ENCODE measurements at places on chromosomes 16 and 17. TPM values are rescaled to one million over a fixed set of nuclear protein-coding genes. Genes with fewer than 3 reads are reported as not detected.

DNA sequence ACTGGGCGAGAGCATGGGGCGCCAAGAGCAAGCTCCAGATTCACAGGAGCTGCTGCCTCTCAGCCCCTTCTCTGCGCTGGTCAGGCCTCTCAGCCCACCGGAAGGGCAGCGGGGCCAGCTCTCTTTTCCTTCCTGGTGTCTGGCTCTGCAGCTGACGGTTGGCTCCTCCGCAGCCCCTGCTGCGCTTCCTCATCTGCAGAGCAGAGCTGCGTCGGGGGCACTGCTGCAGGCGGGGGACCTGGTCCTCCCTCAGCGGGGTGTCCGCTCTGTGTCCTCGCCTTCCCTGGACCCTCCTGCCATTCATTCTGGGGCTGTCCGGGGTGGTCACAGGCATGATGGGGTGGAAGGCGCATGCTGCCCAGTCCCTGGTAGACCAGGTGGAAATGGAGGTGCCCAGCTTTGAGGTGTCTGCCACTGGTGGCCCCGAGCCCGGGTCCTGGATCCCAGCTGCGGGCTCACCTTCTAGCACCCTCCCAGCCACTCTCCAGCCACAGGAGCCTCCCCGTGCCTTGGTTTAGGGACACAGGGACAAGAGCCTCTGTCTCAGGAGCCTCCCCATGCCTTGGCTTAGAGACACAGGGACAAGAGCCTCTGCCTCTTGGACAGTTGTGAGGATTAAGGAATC lies 84.8 kb downstream of the IRF8 start:
- no peak for DNase-seq

DNA sequence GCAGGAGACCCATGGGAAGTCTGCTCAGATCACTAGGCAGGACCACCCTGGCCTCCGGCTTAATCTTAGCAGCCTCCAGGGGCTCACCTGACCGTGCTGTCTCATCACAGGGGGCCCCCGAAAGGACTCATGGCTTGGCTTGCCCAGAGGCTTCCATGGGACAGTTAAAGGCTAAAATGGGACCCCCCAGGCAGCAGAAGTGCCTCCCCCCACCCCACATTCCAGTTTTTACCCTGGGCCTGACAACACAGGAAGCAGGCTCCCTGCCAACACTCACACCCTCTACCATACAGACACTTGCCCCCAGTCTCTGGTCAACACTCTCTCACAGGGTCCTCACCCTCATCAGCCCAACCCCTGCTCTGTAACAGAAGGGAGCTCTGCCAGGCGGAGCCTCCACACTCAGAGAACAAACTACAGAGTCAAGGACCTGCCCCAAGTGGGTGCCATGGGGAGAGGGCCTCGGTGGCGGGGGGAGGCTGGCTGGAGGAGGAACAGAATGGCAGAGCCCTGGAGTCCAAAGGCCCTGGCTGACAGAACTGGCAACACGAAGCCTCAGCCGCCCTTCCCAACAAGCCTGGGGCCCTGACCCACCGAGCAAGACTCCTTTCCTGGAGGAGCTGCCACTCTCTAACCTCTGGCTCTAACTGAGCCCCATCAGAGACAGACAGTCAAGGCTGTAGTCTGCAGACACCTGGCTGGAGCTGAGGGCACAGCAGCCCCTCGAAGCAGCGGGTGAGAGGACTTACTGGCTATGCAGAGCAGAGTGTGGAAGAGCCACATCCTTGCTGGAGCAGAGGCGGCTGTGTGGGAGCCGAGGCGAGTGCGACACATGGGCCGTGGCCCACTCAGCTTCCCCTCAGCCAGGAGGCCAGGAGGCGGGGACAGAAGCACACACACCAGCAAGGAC lies at the start of gene ITGAE:
Gene ITGAE, minus strand, starts transcription at position 827 of the 910 bp plus-strand sequence. Its CDS starts 44 bp downstream, at position 783.
- DNase-seq, result no peak

DNA sequence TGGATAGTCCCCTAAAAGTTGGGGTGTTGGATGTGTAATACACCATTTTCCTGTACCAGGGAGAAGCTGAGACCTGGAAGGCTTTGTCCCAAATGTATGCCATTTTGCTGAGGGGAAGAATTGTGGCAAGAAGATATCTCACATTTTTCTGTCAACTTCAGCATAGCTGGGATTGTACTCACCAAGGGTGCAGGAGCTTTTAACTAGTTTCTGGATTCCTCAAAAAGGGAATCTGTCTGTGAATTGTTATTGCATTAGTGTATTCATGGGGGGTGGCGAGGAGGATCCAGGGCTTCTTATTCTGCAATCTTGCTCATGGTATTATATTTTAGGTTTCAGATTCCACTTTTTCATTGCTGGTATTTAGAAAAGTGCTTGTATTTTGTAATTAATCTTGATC lies 208.2 kb upstream of the MYOCD start:
- peak; percentile 13 for DNase-seq

- peak; percentile 94 for DNase-seq
Observed at GRCh38 chr17:7716901-7717755, at the start of gene DNAH2. Gene DNAH2 (plus strand): TSS chr17:7717744. CDS start chr17:7719735, 1,991 bp downstream.

GRCh38 chr16:89565256-89565505 lies 4.7 kb downstream of the RPL13 start:
- DNase-seq, result no peak

DNA sequence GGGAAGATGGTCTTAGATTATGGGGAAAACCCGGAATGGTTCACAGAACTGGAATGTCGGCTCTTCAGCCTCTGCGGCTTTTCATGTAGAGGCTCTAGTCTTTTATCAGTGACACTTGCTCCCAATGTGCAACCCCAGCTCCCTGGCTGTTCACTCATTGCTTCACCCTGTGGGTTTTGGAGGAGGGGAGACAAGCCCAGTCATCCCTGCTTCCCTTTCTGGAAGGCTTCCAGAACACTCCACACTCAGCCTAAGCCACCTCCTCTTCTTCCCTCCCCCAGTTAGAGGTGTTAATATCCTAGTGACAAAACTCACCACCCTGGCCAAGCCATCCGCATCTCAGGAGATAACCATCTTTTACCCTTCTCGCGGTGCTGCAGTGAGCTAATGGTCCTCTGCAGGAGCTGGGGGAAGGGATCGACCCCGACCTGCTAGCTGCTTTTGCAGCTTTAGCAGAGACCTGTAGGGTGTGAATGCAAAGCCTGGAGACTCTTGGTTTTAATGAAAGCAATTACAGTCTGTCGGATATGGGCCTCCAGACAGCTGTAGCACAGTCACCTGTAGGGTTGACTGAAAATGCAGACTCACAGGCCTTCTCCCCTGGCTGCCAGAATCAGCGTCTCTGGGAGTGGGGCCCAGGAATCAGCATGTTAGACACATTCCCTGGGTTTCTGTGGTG lies 24.3 kb upstream of the LASP1NB start:
- peak; percentile 98 for DNase-seq

GRCh38 chr17:63963123-63963522 lies 9.6 kb downstream of the SCN4A start:
- no peak for DNase-seq

DNA sequence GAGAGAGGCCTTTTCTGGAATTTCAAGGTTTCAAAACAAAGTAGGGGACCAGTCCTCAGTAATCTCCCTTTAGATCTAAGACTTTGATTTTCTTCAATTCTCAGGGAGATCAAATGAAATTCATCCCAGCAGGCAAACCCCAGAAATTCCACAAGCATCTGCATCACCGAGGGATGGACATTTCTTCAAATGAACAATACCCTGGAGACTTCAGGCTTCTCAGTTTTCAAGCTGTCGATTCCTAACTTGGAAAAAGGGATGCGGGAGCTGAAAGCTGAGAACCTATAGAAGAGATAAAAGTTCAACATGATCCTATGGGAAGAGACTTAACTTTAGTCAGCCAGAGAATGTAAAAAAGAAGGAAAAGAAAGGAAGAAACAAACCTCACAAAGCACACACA lies 296.9 kb upstream of the CDH5 start:
- no peak for DNase-seq

GRCh38 chr16:46658925-46659324 lies 30.1 kb downstream of the VPS35 start:
- no peak for DNase-seq

DNA sequence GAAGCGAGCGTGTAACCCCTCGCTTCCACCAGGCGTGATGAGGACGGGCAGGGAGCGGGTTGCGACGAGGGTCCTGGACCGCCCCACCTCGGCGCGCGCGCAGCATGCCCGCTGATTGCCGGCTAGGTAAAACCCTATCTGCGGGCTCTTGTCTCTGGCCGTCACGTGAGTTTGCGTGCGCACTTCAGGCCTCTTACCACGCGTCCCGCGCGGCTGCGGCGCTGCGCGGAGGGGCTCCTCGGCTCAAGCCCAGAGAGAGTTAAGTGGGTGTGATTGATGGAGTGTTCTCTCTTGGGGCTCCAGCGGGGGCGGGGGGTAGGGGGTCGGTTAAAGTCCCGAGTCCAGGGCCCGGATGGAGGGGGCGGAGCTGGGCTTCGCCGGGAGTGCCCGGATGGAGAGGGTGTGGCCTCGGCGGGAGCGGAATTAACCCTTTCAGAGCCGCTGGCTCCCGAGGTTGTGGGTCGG lies 7.9 kb downstream of the KDM6B start:
- DNase-seq, result peak; percentile 61

- DNase-seq, result no peak
Observed at GRCh38 chr16:12173121-12173520, 196.6 kb downstream of the SNX29 start.

DNA sequence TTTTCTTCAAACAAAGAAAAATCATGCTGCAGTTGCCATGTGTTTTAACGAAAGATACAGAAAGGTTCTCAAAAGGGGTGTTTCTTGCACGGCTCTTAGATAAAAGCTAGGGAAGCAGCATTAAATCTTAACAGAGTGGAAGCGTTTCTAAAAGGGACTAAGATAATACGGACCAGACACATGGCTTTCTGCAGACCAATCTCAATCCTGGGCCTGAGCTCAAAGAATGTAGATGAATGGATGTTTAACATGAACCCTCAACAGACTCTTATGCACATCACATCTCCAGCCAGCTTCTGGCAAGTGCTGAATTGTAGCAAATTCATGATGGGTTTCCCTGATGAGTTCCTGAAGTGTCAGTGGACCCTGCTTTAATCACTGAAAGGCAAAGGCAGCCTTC lies 80.2 kb upstream of the COX10 start:
- no peak for DNase-seq

GRCh38 chr17:58514770-58515157 lies 326 bp upstream of the MTMR4 start:
- no peak for DNase-seq

DNA sequence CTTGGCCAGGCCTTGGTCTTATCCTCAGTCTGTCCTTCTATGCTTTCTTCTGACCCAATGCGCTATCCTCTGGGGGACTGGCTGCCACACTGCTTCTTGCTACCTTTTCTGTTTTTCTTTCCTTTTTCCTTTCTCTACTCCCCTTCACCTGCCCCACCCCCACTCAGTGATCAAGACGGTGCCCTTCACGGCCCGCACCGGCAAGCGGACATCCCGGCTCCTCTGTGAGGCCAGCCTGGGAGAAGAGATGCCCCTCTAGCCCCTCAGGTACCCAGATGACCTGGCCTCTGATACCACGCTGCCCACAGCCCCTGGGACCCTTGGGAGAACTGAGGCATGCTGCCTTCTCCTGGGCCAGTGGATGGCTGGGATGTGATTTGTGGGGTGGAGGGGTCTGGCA lies 15.6 kb downstream of the SPATA32 start:
- no peak for DNase-seq

GRCh38 chr17:66695098-66695497 lies 139.8 kb upstream of the CACNG5 start:
- DNase-seq, result no peak

- no peak for DNase-seq
Observed at GRCh38 chr16:6977916-6978315, 354.7 kb upstream of the RBFOX1 start.

GRCh38 chr17:80872001-80872500 lies 119.6 kb upstream of the CHMP6 start:
- DNase-seq, result no peak

Gene VPS4A
- total RNA-seq, result 28.9 TPM

Gene PROCA1
- total RNA-seq, result 2.7 TPM

Gene DNAH17
- total RNA-seq, result 0.14 TPM

Gene FOXJ1
- 0.48 TPM for total RNA-seq
